ENCODE measurements at places on chromosomes 3 and 15. TPM values are rescaled to one million over a fixed set of nuclear protein-coding genes. Genes with fewer than 3 reads are reported as not detected.
A peak's percentile ranks its signal among the peaks of the same experiment; 100 is the strongest.

DNA sequence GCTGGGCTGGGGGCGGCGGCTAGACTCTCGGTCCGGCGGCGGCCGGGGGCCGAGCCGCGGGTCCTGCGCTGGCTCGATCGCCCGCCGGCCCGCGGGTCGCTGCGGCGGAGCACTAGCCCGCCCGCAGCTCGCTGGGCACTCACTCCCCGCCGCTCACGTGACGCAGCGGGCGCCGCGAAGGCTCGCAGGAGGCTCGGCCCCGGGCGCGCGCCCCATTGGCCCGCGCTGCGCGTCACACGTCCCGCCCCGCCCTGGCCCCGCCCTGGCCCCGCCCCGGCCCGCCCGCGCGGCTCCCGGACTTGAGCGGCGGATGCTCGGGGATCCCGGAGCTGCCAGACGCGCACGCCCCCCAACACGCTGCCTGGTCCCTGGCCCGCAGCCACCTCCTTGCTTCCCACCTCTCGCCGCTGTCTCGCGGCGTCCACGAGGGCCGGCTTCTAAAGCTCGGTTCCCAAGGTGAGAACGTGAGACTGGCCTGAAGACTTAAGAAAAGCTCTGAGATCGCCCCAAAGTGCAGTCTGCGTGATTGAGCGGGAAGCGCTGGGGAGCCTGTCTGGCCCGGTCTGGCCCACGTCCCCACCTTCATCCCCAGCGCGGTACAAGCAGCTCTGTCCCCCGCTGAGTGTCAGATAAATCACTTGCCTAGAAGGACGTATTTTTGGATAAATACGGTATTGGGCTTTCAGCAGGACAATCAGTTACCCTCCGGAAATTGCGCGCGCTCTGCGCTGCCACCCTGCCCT is at the start of gene KLF15:
TSS of gene KLF15 (minus strand) at position 114 of the 743 bp plus-strand sequence. CDS start 4,486 bp downstream, outside the sequence.
- peak; percentile 92 for DNase-seq
- no peaks in the 10 kb centered on the region for H3K27me3 ChIP-seq
- peaks cover 48% of the 10 kb centered on the region for H3K4me1 ChIP-seq
- H3K27ac ChIP-seq: peak within 1 kb of the TSS; percentile 99
- peaks cover under 1% of the 10 kb centered on the region for H3K36me3 ChIP-seq
- peak within 1 kb of the TSS; percentile 82 for H3K4me3 ChIP-seq

- H3K36me3 ChIP-seq: no peaks in the 10 kb centered on the region
- H3K4me1 ChIP-seq: peaks cover 11% of the 10 kb centered on the region
- H3K27me3 ChIP-seq: no peaks in the 10 kb centered on the region
- no peak overlapping the region for H3K4me3 ChIP-seq
- H3K27ac ChIP-seq: no peak overlapping the region
These were observed 14.2 kb downstream of the ARHGAP31 start for GRCh38 chr3:119308355-119308754.

GRCh38 chr3:99410789-99411311 is 227.5 kb upstream of the COL8A1 start:
- H3K4me3 ChIP-seq: no peak overlapping the region
- DNase-seq: no peak
- H3K4me1 ChIP-seq: no peaks in the 10 kb centered on the region
- H3K27ac ChIP-seq: no peak overlapping the region

GRCh38 chr3:61936344-61936937 is 375.1 kb downstream of the PTPRG start:
- peaks cover 24% of the 10 kb centered on the region for H3K4me1 ChIP-seq
- no peak overlapping the region for H3K4me3 ChIP-seq
- H3K27ac ChIP-seq: no peak overlapping the region
- peaks cover 4% of the 10 kb centered on the region for H3K36me3 ChIP-seq
- no peak for DNase-seq

SMAD3 gene
- total RNA-seq: 61.7 TPM

IGF1R gene
- total RNA-seq: 14.2 TPM

EPB42 gene
- not detected for total RNA-seq

ECE2 gene
- not detected for total RNA-seq

NEK11 gene
- 2.1 TPM for total RNA-seq

UCN2 gene
- total RNA-seq: not detected
